Thoracic aorta (tissue), 2 donors: ENCODE measurements at places on chromosomes 16 and 17. TPM values are rescaled to one million over a fixed set of nuclear protein-coding genes. Genes with fewer than 3 reads are reported as not detected.

DNA sequence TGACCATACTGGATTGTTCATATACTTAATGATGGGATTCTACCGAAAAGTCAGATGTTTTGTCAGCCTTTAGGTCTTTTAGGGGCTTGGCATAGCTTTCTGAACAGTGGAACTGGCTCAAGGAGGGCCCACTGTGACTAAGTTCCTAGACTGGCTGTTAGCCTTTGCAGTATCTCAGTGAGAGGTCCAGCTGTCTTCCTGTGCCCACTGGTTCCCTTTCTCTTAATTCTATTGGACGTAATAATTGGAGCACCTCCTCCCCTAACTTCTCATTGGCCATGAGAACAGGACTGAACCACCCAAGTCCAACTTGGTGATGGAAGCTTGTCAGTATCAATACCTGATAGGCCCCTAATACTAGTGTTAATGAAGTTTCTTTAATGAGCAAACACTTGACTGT, 13.5 kb downstream of the KPNA2 start:
- H3K27ac ChIP-seq: no peak overlapping the region
- peaks cover 11% of the 10 kb centered on the region for H3K36me3 ChIP-seq

The CNTD1 gene
- not detected for total RNA-seq

The CD19 gene
- total RNA-seq: not detected

The CENPN gene
- total RNA-seq: 7.8 TPM

DNA sequence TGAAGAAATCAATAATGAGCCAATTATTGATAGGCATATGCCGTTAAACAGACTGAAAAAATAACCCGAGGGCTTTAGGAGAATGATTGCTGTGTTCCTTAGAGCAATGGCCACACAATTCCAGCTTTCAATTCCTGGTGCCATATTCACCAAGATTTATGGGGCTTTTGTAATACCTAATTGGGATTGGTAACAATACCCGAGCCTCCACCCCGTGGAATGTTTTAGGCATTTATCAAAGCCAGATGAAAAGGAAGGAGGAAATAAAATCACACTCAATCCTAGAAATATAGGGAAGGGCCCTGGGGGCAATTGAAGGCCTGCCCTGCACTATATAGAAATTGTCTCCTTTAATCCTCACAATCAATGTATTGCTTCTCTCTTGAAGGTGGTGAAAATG, 42.1 kb upstream of the MLYCD start:
- DNase-seq: no peak
- no peaks in the 10 kb centered on the region for H3K4me1 ChIP-seq
- H3K4me3 ChIP-seq: no peak overlapping the region
- no peaks in the 10 kb centered on the region for H3K27me3 ChIP-seq
- no peaks in the 10 kb centered on the region for H3K36me3 ChIP-seq

- H3K27me3 ChIP-seq: no peaks in the 10 kb centered on the region
- no peak overlapping the region for H3K27ac ChIP-seq
- DNase-seq: no peak
- no peak overlapping the region for H3K4me3 ChIP-seq
- H3K4me1 ChIP-seq: peaks cover 12% of the 10 kb centered on the region
- no peaks in the 10 kb centered on the region for H3K36me3 ChIP-seq
Measured at GRCh38 chr17:360092-360750, 7.6 kb upstream of the RPH3AL start.

The SDK2 gene
- total RNA-seq: 6.0 TPM

GRCh38 chr17:31266042-31266441, 31.0 kb downstream of the OMG start:
- H3K4me3 ChIP-seq: no peak overlapping the region
- peaks cover 4% of the 10 kb centered on the region for H3K36me3 ChIP-seq
- H3K27ac ChIP-seq: no peak overlapping the region
- no peaks in the 10 kb centered on the region for H3K27me3 ChIP-seq
- H3K4me1 ChIP-seq: peaks cover 28% of the 10 kb centered on the region

The SYNGR3 gene
- total RNA-seq: 1.5 TPM

DNA sequence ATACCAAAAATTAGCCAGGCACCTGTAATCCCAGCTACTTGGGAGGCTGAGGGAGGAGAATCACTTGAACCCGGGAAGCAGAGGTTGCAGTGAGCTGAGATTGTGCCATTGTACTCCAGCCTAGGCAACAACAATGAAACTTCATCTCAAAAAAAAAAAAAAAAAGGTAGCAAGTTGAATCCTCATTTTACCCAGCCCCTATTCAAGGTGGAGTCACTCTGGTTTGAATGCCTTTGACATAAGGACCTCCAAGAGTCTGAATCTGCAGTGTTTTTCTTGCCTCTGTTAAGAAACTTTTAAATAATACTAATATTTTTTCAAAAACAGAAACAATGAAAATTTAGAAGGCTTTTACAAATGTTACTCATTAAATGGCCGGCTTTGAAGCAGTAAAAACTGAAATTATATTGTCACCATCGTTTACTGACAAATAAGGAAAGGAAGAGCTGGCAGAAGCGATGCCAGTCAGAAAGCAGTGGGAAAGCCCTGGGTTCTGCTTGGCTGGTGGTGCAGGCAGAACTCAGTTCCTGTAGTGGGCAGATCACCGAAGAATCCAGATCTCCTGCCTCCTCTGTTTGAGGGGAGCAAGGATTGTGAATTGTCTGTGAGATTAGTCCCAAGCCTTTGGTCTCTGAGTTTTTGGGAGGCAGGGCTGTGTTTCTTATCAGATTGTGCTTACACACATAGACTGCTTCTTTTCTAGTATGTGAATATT, 99.7 kb upstream of the HAS3 start:
- no peak overlapping the region for H3K4me3 ChIP-seq

- H3K27ac ChIP-seq: no peak overlapping the region
- H3K27me3 ChIP-seq: no peaks in the 10 kb centered on the region
- H3K4me1 ChIP-seq: no peaks in the 10 kb centered on the region
- H3K4me3 ChIP-seq: no peak overlapping the region
Measured at GRCh38 chr17:22703204-22703603, 1010.9 kb downstream of the KCNJ18 start.

DNA sequence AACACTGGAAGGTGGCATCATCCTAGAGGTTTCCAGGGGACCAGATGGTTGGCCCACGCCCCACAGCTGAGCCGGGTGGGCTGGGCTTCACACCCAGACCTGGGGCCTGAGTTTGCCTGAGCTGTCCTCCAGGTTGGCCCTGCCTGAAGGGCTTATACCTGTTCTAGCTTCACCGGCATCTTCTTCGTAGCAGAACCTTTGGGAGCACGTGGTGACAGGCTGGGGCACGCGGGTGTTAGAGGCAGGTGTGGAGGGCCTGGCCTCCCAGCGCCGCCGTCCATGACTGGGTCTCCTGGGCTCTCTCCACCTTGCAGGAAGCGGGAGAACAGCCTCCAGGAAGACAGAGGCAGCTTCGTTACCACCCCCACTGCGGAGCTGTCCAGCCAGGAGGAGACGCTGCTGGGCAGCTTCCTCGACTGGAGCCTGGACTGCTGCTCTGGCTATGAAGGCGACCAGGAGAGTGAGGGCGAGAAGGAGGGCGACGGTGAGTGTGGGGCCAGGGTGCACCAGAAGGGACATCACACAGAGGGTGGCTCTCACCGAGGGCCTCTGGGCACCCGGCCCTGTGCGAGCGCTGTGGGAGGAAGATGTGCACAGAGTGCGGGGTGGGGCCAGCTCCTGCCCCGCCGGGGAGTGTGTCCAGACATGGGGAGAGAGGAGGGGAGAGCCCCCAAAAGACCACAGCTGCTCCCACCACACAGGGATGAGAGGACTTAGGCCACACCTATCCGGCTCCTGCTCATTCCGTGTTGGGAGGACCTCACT, 4.6 kb upstream of the TEDC2 start:
- no peak for DNase-seq
- H3K36me3 ChIP-seq: no peaks in the 10 kb centered on the region
- no peak overlapping the region for H3K27ac ChIP-seq
- H3K27me3 ChIP-seq: no peaks in the 10 kb centered on the region
- no peak overlapping the region for H3K4me3 ChIP-seq
- peaks cover 11% of the 10 kb centered on the region for H3K4me1 ChIP-seq

- H3K27me3 ChIP-seq: no peaks in the 10 kb centered on the region
- no peaks in the 10 kb centered on the region for H3K36me3 ChIP-seq
- H3K4me3 ChIP-seq: no peak overlapping the region
- DNase-seq: no peak
- no peaks in the 10 kb centered on the region for H3K4me1 ChIP-seq
Measured at GRCh38 chr16:10600782-10601443, 20.5 kb upstream of the EMP2 start.

- DNase-seq: no peak
- no peaks in the 10 kb centered on the region for H3K36me3 ChIP-seq
- peaks cover 4% of the 10 kb centered on the region for H3K4me1 ChIP-seq
- no peak overlapping the region for H3K27ac ChIP-seq
- no peaks in the 10 kb centered on the region for H3K27me3 ChIP-seq
Measured at GRCh38 chr17:43385046-43385831, 13.6 kb upstream of the ARL4D start.

- H3K36me3 ChIP-seq: peaks cover 33% of the 10 kb centered on the region
- no peaks in the 10 kb centered on the region for H3K27me3 ChIP-seq
- no peak overlapping the region for H3K4me3 ChIP-seq
- no peak for DNase-seq
- no peak overlapping the region for H3K27ac ChIP-seq
- peaks cover 8% of the 10 kb centered on the region for H3K4me1 ChIP-seq
Measured at GRCh38 chr17:56908001-56908542, 5.8 kb downstream of the TRIM25 start.

DNA sequence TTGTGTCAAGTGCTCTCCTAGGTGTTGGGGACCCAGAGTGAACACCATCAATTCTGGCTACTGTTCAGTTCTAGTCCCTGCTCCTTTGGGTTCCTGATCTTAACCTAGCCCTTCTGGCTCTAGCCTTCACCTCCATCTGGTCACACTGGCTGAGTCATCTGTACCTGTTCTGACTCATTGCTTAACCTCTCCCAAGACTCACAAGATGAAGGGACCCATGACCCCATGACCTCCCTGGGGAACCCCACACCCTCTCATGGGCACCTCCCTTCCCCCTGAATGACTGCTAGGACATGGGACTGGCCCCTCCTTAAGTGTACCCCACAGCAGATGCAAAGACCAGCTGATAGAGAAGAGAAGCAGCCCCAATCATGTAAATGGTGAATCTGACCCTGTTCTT, 345.8 kb upstream of the CDH5 start:
- no peaks in the 10 kb centered on the region for H3K36me3 ChIP-seq
- no peak overlapping the region for H3K4me3 ChIP-seq
- H3K27ac ChIP-seq: no peak overlapping the region
